ENCODE measurements at places on chromosomes 16 and 17. TPM values are rescaled to one million over a fixed set of nuclear protein-coding genes. Genes with fewer than 3 reads are reported as not detected.

Gene CD300LG
- not detected for total RNA-seq

Gene LGALS9
- 2.6 TPM for total RNA-seq

Gene HBQ1
- 6.6 TPM for total RNA-seq

Gene BRIP1
- total RNA-seq: 4.4 TPM

Gene FZD2
- total RNA-seq: 26.6 TPM

Measured in A549 treated with GW870086 at 1 μM for 4 hours (cell line).